T follicular helper cell (primary cell): ENCODE measurements at places on chromosomes 7 and 10.
A peak's percentile ranks its signal among the peaks of the same experiment; 100 is the strongest.

GRCh38 chr10:11856089-11856488 is 32.9 kb downstream of the PROSER2 start:
- no peak for DNase-seq

- DNase-seq: no peak
Measured at GRCh38 chr7:96819111-96819700, 109.6 kb upstream of the SEM1 start.

- no peak for DNase-seq
Measured at GRCh38 chr7:155228894-155229293, 68.8 kb upstream of the INSIG1 start.

DNA sequence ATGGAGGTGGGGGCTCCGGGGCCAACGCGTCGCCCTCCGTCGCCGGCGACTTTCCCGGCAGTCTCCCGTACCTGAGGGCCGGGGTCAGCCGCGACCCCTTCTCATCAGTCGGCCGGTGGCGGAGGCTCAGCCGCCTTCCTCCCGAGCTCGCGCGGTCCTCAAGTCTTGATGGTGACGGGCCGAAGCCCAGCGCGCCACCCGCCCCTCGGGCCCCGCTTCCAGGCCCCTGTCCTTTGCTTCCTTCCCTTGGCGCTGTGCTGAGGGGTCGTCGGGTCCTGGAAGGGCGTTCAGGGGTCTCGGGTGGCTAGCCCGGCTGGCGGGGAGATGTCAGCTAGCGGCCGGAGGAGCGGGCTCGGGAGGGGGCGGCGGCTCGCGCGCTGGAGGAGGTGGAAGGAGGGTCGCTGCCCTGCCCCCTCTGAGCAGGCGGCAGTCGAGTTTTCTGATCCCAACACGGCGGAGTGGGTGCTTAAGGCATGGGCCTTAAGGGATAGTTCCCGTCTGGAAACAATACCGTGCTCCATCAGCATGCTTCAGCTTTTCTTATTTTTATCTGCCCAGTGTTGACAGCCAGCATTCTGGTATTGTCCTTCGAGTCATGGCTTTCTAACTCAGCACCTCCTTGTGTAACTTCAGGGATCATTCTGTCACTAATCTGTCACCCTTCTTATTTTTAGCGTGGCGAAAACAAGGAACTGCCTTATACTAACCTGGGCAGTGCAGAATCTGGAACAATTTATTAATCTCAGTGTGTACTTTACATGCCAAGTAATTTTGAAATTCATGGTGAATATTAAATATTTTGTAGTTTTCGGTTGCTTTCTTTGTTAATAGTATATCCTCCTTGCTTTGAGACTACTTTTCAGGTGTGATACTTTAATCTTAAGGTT is 748 bp downstream of the PHTF2 start:
- DNase-seq: peak; percentile 3

DNA sequence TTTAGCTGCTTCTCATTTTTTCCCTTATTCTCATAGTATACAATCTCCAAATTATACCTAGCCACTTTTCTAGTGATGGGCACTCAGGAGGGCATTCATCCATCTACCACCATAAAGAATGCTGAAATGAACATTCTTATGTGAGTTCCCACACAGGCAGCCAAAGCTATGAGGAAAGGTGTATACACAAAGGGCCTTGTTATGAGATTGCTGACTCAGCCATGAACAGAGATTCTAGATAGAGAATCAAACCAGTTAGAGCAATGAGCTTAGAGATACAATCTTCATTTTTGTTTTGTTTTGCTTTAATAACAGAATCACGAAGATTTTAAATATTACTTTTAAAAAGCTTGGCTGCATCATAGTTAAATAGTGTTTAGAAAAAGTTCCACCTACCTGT is 54.8 kb upstream of the TNKS2 start:
- no peak for DNase-seq

DNA sequence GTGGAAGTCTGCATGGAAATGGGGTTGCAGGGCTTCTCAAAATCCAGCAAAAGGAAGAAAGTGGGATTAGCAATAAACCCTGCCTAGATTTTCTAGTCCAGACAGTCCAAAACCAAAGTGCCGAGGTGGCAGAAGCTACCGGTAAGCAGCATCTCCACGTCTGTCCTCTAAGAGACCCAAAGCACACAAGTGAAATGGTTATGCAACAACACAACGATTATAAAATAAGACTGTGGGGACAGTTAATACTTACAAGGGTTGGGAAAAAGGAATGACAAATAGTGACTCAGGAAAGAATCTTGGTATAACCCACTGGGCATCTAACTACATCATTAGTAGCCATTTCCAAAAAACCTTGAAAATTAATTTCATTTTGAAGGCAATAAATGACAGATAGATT is 24.7 kb downstream of the CREB3L2 start:
- no peak for DNase-seq

DNA sequence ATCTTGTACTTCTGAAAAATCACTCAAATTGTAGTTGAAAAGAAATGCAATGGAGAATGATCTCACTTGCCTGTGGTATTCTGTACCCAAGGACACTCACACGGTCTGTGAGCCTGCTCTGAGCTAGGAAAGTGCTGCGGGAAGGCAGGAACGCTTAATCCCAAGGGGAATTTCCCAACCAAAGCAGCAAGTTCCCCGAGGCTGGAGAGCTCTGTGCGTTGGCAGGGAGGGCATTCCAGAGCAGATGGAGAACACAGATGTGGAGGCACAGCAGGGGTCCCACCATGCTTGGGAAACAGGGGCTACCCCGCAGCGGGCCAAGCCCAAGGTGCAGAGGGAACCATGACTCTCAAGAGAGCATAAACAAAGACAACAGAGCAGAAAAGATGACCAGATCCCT is 13.6 kb downstream of the SVIL start:
- DNase-seq: no peak

DNA sequence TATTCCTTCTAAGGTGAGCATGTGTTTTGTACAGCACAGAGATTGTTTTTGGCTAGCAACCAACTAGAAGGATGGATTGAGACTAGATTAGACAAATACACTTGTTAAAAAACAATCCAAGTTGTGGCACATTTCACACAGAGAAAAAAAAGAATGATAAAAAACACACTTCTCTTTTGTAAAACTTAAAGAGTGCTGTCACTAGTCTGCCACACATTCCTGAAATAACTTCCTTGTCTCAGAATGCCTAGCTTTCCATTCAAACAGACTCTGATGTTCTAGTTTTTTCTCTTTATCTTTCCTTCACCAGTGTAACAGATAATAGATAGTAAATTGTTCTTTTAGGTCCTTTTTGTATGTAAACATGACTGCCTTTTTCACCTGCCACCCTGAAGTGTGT is 11.4 kb downstream of the DLD start:
- DNase-seq: no peak

DNA sequence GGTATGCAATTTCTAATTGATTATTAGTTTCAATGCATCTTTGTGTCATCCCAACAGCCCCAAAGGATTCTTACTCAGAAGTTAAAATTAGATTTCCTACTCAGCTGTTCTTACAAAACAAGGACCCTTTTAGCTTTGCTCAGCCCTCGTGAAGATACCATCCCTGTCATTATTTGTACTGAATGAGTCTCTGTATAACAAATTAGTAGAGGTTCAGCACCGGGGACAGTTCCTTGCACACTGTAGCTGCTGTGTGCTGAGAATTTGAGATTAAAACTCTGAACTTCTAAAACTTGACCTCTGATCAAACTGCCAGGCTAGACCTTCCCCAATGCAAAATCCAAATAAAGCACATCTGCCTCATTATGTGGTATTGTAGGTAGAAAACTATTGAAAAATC is 299.1 kb downstream of the LHFPL3 start:
- DNase-seq: no peak
